Stimulated activated CD8-positive, alpha-beta memory T cell treated with anti-CD3 and anti-CD28 coated beads, Interleukin-2, amount 100 ng/mL, for 1 hour (primary cell): ENCODE measurements at places on chromosomes 12 and 14.

- DNase-seq = no peak
These were observed 188.5 kb downstream of the CCDC91 start for GRCh38 chr12:28378736-28379135.

- DNase-seq = no peak
These were observed 20.8 kb upstream of the NXPH4 start for GRCh38 chr12:57195611-57196371.

GRCh38 chr14:47949006-47949405 lies 273.6 kb upstream of the MDGA2 start:
- no peak for DNase-seq

DNA sequence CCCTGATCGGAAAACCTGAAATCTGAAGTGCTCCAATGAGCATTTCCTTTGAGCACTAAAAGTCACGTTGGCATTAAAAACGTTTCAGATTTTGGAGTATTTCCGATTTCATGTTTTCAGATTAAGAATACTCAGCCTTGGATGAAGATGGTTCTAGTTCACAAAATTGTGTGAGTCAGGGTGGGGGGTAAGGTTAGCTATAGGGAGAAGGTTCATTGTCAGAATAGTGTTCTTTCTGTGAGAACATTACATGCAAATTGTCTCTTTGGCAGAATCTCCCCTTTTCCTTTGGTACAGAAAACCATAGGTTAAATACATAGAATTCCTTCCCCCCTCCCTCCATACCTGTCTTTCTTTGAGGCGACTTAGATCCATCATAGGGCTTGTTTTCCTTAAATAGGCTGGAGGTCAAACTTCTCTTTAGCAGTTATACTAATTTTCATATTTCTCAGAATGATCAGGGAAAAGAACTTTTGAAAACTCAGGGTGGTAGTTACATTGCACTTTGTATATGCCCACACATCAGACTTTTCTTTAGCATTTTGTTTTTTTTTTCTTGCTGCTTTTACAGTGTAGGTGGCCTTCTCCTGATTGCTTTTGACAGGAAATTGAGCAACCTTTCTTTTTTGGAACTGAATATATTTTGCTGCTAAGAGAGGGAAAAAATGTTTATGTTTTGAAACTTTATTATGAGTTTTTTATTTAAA lies 503.5 kb downstream of the PCNX1 start:
- no peak for DNase-seq

DNA sequence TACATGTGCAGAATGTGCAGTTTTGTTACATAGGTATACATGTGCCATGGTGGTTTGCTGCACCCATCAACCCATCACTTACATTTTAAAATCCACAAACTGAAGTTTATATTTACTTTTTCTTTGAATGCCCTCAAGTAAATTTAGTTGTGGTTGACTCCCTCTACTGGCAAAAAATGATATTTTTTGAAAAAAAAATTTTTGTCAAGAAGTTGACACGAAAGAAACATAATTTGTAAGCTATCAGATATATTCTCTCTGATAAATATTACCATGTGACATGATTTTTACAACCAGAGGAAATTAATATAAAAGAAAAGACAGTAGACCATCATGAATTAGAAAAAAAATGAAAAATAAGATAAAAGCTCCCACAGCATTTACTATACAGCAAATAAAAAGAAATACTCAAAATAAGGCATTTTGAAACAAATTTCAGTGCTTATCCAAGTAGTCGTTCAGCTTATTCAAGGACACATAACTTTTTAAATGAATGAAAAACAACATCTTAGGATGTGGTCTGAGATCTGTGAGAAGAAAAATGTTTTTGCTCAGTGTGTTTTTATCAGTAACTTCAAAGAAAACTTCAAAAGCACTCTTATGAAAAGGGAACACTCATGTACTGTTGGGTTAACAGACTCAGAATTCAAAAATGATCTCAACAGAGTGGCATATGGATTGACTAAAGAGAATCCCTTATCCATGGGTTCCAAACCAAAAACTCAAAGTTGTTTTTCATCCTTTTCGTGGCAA lies 30.0 kb upstream of the GRIP1 start:
- DNase-seq = no peak

- no peak for DNase-seq
These were observed 168.0 kb downstream of the PHLDA1 start for GRCh38 chr12:75863533-75863932.

GRCh38 chr12:90020881-90021280 lies 312.2 kb upstream of the ATP2B1 start:
- DNase-seq = no peak
